CMK (cell line): ENCODE measurements at places on chromosomes 5 and 9.

- no peak for DNase-seq
Observed at GRCh38 chr5:86557920-86558319, 59.8 kb upstream of the COX7C start.

DNA sequence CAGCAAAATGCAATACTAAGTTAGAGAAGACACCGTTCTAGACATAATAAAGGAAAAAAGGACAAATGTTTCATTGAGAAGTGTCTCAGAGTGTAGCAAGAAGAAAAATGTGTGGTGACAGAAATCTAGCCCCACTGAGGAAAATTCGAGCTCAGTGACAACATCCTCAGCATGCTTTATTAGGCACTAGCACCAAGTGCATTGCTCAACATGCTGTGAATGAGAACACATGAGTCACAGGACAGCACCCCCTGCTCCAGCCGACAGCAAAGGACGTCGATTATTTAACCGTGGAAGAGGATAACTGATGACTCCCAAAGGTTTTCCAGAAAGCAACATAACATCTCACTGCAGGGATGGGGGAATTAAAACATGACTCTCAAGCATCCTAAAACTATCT is 182.7 kb downstream of the GNAQ start:
- no peak for DNase-seq

- no peak for DNase-seq
Observed at GRCh38 chr9:33180526-33181184, 13.5 kb upstream of the B4GALT1 start.

DNA sequence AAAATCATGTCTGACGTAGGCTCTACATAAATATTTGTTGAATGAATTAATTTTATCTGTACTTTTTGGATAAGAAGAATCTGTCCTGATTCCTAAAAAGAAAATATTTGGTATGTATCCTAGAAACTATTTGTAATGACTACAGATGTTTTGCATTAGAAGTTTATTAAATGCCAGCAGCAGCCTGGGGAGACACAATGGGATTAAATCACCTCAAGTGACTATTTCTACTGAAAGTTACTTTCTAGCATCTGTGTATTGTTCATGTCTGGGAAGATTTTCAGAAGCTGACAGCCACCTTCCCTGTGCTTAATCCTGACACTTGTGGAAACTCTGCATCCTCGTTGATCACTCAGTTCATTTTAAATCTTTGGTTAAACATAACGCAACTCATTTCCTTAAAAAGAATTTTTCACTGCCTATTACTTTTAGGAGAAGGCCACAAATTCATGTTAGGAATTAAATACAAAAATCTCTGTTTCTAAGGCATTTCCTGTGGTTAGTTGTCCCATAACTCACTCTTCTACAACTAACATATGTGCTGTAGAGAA is 209.3 kb upstream of the PPP1R2B start:
- no peak for DNase-seq

- no peak for DNase-seq
Observed at GRCh38 chr5:177520916-177521513, 4.3 kb upstream of the DDX41 start.

DNA sequence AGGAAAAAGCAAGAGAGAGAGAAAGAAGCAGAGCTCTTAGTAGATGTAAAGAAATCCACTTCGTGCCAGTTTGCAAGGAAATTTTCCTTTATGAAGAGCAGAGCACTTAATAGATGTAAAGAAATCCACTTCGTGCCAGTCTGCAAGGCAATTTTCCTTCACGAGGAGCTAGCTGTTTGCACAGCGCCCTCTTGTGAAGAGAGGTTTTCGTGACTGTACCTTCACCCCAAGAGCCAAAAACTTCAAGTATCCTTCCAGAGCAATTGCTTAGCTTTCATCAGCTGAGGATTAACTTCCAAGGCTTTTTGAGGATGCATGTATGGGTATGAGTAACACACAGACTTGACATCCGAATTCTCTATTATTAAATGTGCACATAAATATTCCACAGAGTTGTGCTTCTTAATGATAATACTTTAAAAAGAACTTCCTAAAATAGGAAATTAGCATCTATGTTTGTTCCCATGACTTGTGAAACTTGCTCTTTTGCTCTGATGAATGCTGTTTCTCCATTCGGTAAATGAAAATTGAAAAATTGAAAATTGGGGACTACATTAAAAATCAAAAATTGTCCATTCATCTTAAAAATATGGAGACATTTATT is 525.6 kb downstream of the PDE4D start:
- no peak for DNase-seq

- no peak for DNase-seq
Observed at GRCh38 chr5:132419502-132420468, 50.3 kb downstream of the SLC22A5 start.

- DNase-seq, result no peak
Observed at GRCh38 chr5:5979377-5979760, 399.0 kb downstream of the MED10 start.
